ENCODE measurements at places on chromosomes 13 and 19.
A peak's percentile ranks its signal among the peaks of the same experiment; 100 is the strongest.

GRCh38 chr19:33362508-33363228 is 10.8 kb upstream of the CEBPG start:
- DNase-seq = no peak

DNA sequence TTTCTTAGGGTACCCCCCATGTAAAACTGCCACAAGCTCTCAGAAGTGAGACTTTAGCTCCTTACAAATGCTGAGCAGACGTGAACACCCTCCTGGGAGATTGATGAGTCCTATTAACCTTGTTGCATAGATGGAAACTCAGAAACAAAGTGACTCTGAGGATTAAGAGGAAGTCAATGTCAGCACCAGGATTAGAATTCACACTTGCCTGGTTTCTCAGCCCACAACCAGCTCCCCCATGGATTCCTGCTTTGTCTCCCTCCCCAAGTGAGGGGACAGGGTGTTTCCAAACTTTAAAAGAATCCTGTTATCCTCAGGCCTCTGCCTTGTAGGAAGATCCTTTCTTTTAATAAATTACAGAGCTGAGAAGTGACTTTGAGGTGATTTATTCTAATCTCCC is 324.4 kb downstream of the NDFIP2 start:
- no peak for DNase-seq

GRCh38 chr13:48731001-48731658 is 77.4 kb downstream of the CYSLTR2 start:
- DNase-seq = no peak

GRCh38 chr13:91355099-91355825 is 7.8 kb downstream of the MIR17HG start:
- no peak for DNase-seq

DNA sequence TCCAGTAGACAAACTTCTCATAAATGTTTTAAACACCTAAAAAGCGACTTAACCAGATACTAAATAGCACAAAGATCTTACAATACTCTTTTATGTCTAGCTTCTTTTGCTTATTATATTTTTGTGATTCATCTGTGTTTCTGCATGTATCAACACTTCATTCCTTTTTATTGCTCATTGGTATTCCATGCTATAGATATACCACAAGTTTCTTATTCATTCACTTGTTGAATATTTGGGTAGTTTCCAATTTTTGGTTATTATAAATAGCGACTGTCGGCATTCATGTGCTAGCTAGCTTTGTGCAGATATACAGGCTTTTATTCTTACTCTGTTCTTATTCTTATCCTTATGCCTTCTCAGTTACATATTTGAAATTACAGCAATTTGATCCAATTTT is 50.0 kb upstream of the RGCC start:
- no peak for DNase-seq

DNA sequence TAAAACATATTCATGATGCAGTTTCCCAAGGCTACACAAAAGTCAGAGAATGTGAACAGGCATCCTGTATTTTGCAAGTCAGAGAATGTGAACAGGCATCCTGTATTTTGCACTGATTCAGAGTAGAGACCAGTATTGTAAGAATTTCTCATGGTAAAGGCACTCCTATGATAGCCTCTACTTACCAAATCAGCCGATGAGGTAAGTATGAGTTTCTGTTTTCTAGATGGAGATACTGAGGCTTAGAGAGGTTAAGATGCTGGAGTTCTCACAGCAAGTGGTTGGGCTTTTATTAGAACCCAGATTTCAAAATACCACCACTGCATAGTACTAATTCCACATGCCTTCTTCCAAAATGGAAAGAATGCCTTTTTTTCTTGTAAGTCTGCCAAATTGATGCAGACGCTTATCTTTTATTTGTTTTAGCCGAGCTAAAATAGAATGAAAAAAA is 12.3 kb downstream of the TPT1 start:
- DNase-seq = no peak

DNA sequence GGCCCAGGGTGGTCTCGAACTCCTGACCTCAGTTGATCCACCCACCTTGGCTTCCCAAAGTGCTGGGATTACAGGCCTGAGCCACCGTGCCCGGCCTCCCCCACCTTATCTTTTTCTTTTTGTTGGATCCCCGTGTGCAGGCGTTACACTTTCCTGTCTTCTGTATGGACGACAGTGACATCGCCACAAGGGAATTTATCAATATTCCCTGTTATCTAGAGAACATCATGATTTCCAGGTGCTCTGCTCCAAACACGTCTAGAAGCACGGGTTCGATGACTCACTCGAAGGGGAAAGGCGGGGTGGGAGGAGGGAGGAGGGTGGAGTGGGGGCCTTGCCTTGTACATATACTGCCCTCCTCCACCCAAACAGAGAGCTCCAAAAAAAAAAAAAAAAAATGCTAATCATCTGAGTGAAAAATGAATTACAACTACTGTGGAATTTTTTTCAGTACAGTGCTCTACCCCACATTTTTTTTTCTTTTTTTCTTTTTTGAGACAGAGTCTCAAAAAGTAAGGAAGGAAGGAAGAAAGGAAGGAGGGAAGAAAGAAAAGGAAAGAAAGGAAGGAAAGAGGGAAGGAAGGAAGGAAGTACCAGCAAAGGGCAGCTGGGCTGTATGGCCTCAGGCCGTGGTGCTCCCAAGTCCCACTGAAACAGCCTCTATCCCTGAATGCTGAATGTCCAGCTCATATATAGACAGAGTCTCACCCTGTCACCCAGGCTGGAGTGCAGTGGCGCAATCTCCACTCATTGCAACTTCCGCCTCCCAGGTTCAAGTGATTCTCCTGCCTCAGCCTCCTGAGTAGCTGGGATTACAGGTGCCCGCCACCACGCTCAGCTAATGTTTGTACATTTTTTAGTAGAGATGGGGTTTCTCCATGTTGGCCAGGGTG is 36.8 kb downstream of the INSR start:
- DNase-seq = no peak

DNA sequence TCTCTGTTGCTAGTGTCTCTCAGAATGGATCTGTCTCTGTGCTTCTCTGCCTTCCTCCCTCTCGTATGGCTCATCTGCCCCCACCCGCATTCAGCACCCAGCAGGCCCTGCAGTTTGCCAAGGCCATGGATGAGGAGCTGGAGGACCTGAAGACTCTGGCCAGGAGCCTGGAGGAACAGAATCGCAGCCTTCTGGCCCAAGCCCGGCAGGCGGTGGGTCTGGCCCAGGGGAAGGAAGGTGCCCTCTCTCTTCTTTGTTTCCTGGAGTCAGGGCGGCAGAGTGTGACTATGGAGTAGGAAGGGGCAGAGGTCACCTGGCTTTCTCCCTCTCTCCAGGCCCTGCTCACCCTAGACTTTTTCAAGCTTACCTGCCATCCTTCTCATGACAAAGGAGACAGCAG is 10.9 kb downstream of the KASH5 start:
- DNase-seq = no peak

- no peak for DNase-seq
These were observed 127.2 kb upstream of the MAB21L1 start for GRCh38 chr13:35603593-35604285.

GRCh38 chr13:50080911-50081678 is 65.9 kb downstream of the KCNRG start:
- DNase-seq = peak; percentile 56

GRCh38 chr19:1311543-1312091 is 25.9 kb downstream of the EFNA2 start:
- no peak for DNase-seq

DNA sequence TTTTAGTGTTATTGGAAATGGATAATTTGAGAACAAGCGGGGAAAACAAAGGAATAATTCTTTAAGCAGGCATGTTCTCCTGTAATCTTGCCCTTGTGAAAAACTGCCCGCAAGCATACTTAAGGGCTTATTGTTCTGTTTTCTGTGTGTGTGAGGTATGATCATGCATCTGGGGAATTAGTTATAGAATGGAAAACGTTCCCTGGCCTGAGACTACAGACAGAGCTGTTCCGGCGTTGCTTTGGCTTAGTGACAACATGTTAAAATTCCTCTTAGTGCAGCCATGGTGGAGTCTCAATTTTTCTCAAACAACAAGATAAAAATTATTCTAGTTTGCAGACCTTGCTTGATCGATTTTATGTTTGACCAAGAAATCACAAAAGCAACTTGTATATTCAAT is 560.2 kb upstream of the SPRY2 start:
- DNase-seq = no peak

- DNase-seq = no peak
These were observed 3.6 kb downstream of the DACH1 start for GRCh38 chr13:71863254-71863865.

DNA sequence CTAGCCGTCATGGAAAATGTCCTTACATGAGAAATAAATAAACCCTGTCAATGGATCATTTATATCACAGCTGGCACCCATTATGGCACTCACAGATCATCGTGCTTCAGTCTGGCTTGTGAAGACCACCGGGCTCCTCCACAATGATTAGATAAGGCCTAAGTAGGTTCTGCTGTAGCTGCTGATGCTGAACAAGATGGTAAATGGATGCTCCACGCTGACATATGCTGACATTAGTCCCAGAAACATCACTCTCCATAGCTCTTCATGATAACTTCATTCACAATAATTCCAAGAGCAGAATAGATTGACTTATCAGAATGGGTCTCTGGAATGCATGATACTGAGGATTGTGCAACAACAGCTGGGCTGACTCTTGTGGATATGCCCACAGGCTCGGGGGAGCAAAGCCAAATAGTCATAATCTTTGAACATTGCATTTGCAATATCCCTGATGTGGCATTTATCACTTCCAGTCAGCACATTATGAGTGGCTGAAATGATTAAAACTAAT is 63.8 kb upstream of the RXFP2 start:
- no peak for DNase-seq

DNA sequence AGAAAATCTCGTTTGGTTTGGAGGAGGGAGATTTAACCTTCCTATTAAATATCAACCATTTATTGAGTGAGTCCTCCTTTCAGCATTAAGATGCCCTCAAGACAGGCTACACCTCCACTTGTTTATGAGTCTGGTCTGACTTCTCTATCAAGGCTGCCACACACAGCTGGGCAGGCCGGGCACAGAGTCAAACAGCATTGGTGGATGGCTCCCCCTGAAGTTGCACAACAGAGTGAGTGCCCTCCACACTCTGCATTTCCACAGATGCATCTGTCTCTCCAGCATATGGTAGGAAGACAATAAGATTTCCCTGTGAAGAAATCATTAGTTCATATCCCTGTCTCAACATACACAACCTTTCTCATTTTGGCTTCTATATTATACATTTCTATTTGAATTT is 31.4 kb downstream of the PHF11 start:
- no peak for DNase-seq

- DNase-seq = no peak
These were observed 9.6 kb downstream of the UPF1 start for GRCh38 chr19:18841400-18841799.

GRCh38 chr19:3866910-3867638 is 1.8 kb downstream of the ZFR2 start:
- DNase-seq = no peak

DNA sequence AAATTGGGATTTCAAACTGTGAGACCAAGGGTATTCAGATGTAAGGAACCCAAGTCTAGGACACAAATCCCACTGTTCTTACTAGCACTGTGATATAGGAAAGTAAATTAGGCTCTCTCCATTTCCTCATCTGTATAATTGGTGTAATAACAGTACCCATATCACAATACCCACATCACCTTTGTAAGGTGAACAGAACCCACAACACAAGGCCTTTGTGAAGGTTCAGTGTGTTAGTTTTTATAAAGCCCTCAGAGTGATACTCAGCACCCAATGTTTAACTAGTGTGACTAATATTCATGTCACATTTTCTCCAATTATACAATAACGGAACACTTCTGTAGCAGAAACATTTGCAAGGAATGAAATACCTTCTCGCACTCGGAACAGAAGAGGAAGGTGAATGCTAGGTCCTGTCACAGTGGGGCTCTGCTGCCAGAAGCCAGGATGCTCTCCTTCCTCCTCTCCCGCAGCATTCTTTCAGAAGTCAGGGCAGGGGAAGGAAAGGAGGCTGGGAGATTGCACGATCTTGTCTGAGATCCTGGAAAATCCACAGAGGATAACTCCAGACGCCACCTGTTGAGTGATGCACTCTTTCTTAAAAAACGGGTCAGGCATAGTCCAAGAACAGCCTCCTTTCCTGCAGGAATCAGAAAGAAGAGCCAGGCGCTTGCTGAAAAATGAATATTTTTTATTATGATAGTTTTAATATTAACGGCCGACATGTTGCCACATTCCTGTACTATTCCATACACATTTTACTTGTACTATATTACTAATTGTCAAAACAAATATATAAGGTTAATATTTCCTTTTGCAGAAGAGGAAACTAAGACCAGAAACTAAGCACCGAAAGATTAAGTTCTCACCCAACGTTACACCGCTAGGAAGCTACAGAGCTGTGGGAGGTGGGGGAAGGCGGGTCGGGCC is 762 bp downstream of the ZNF45 start:
- no peak for DNase-seq

DNA sequence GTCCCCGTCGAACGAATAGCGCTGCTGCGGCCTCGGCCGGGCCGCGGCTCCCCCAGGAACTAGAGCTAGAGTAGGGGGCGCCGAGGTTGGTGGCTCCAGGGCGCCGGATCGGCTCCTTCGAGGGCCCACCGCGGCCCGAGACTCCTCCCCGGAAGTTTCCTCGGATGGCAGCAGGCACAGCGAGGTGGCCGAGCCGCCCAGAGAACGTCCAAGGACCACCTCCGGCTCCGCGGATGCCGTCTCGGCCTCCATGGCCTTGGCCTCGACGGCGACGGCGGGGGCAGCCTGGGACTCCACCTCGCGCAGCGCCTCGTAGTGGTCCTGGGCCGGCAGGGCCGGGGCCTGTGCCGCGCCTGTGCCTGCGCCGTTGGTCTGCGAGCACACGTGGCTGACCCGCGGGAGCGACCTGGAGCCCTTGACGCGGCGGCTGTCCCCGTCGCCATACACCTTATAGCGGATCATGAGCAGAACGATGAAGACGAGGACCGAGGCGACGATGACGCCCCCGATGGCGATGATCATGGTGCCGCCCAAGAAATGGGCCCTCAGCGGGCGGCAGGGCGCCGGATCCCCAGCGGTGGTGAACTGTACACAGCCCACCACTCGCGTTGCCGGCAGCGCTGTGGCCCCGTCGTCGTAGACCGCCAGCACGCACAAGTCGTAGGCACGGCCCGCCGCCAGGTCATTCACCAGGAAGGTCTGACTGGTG is 11.8 kb downstream of the IFNL1 start:
- no peak for DNase-seq

GRCh38 chr13:107866032-107866940 is 349.1 kb downstream of the LIG4 start:
- peak; percentile 65 for DNase-seq

DNA sequence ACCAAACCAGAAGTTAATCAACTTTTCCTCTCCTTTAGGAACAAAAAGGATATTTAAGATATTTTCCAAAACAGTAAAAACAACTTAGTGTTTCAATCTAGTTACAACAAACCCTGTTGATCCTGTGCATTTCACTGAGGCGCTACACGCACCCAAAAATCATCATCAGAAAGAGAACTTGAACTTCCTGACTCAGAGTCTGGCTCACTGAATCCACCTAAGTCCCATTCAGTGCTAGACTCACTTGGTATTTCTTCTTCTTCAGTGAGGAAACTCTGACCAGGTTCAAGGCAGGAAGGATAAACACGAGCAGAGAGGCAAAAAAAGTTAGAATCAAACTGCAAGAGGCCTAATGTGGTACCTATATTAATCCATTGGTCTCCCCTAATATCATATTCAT is 2.2 kb downstream of the KBTBD6 start:
- DNase-seq = no peak
